ENCODE measurements at places on chromosomes 2 and 18. TPM values are rescaled to one million over a fixed set of nuclear protein-coding genes. Genes with fewer than 3 reads are reported as not detected.

GRCh38 chr2:173866874-173867618, 98.1 kb downstream of the SP3 start:
- H3K4me3 ChIP-seq: peak overlapping the region; percentile 22
- H3K4me1 ChIP-seq: peaks cover 5% of the 10 kb centered on the region
- DNase-seq: no peak
- H3K27ac ChIP-seq: peak overlapping the region; percentile 52

DNA sequence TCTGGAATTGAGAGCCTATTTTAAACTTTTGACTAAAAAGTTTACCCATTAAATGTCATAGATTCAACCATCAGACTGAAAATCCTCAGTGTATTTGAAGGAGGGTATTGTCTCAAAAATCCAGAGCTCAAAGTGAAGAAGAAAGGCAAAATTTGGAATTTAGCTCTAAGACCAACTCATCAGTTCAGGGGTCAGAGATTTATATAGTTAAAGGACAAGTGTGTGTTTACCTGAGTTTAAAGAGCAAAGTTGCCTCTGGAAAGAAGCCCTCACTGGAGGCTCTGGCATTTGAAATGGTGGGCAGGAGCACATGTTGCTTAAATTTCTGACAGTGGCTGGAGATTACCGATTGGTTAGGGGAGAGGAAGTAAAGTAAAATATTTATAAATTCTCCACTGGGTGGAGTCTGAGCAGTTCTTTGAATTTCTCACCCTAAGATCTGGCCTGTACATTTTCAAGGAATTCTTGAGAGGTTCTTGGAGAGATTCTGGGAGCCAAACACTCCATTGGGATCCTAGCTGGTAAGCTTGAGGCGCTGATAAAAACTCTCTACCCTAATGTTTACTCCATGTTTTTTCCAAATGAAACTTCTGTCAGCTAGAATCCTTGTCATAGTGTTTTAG, at the start of gene KYNU:
KYNU (plus strand) TSS at position 449 of the 623 bp plus-strand sequence. CDS start 7,704 bp downstream, outside the sequence.
- no peak for DNase-seq
- peak within 1 kb of the TSS; percentile 33 for H3K27ac ChIP-seq
- no peaks in the 10 kb centered on the region for H3K27me3 ChIP-seq
- H3K36me3 ChIP-seq: no peaks in the 10 kb centered on the region

DNA sequence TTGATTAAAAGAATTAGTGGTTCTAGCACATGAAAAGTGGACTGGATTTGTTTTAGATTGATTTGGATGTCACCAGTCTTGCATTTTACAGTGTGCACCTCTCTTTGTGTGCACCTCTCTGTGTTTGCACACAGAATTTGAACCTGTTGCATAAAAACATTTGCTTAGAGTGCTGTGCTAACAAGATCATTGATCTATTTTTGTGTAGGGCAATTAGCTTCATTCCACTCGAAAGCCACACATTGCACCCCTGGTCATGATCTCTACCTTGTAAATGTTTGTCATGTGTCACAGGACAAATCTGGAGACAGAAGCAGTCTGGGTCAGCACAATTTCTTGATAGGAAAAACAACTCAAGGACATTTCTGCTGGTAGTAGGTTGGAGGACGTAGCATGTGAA, 258.7 kb upstream of the LINC00305 start:
- H3K27ac ChIP-seq: no peak overlapping the region
- no peak for DNase-seq
- no peaks in the 10 kb centered on the region for H3K27me3 ChIP-seq
- H3K36me3 ChIP-seq: no peaks in the 10 kb centered on the region

DNA sequence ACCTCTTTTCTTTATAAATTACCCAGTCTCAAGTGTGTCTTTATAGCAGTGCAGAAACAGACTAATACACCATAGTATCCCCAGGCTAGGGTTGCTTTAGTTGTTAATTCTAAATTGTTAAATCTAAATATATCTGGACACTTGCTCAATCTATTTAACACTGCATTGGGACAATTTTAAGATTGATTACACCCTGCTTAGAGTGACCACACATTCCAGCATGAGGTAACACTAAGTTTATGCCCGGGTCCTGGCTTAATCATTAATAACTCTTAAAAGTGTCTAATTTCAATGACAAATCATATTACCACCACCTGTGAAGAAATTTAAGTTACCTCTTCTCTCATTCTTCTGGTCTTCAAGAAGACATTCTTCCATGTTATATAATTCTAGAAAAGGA, 131.4 kb downstream of the ZNF385B start:
- no peak overlapping the region for H3K4me3 ChIP-seq
- H3K27ac ChIP-seq: no peak overlapping the region

DNA sequence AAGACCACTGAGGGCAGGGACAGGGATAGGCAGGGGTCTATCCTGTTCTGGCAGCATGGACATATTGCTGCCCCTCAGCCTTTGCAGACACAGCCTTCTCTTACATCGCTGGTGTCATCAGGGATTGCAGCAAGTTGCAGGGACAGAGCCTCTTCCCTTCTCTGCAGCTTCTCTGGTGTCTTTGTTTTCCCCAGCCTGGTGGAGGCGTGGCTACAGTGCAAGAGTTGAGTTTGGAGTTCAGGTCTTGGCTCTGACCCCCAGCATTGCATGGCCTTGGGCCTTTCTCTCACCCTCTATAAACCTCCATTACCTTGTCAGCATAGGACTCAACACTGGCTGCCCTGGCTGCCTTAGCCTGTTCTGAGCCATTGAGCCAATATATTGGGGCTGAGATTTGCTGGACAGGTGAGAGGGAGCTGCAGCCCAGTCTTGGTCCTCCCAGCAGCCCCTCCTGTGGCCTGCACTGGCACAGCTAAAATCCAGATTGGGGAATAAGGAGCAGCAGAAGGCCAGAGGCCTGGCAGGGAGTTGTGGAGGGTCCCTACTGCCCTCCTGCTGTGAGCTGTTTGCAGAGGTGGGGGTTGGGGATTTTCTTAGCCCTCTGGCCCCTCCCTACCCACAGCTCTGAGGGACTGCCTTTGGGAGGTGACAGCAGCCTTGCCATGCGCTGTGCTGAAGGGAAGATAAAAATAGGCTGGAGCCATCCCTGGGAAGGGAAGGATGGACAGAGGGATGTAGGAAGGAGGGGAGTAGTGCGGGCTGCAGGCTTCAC, 22.8 kb downstream of the EHD3 start:
- no peak overlapping the region for H3K27ac ChIP-seq
- H3K36me3 ChIP-seq: no peaks in the 10 kb centered on the region
- no peak overlapping the region for H3K4me3 ChIP-seq
- no peak for DNase-seq

- no peaks in the 10 kb centered on the region for H3K27me3 ChIP-seq
- no peak overlapping the region for H3K27ac ChIP-seq
- no peaks in the 10 kb centered on the region for H3K36me3 ChIP-seq
- DNase-seq: no peak
- H3K4me1 ChIP-seq: no peaks in the 10 kb centered on the region
- H3K4me3 ChIP-seq: no peak overlapping the region
Measured at GRCh38 chr2:126674075-126674744, 18.3 kb downstream of the GYPC start.

DNA sequence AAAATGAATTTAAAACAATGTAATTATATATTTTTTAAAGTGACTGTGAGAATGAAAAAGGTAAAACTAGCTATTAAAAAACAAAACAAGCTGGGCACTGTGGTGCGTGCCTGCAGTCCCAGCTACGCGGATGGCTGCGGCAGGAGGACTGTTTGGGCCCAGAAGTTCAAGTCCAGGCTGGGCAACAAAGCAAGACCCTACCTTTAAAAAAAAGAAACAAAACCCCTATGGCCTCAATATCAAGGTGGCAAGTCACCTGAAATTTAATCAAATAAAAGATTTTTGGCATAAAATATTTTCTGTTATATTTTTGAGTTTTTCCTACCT, 46.9 kb upstream of the STRN start:
- no peak for DNase-seq
- no peak overlapping the region for H3K27ac ChIP-seq
- no peak overlapping the region for H3K4me3 ChIP-seq

CNDP1 gene
- total RNA-seq: 0.33 TPM

DNA sequence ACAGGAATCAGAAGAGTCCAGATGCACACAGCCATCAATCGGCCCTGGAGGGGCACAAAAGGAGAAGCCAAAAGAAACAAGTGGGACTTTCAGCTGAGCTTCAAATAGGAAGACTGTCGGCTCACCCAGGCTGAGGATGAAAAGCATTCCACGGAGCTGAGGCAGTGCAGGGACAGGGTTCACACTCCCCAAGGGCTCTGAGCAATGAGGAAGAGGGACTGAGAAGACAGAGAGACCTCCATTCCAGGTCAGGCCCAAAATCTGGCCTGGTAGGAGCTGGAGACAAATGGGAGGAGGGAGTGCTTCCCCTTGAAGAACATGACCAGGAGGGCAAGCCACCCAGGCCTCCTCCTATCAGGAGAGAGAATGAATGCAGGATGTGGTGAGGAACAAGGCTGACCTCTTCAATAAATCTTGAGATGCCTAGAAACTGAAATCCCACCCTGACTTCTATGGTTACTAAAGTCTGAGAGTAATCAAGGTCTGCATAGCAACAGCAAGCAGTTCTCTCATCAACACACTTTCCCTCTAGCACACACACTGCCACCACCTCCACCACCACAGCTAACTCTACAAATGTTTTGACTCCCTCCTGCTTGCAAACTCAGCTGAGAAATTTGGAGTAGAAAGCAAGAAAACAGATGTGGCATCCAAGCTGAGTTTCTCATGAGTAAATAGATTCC, 434.4 kb downstream of the TNS1 start:
- no peaks in the 10 kb centered on the region for H3K4me1 ChIP-seq
- peak overlapping the region; percentile 6 for H3K27ac ChIP-seq
- H3K4me3 ChIP-seq: no peak overlapping the region
- H3K27me3 ChIP-seq: no peaks in the 10 kb centered on the region
- no peaks in the 10 kb centered on the region for H3K36me3 ChIP-seq

DSEL gene
- 34.1 TPM for total RNA-seq

DNA sequence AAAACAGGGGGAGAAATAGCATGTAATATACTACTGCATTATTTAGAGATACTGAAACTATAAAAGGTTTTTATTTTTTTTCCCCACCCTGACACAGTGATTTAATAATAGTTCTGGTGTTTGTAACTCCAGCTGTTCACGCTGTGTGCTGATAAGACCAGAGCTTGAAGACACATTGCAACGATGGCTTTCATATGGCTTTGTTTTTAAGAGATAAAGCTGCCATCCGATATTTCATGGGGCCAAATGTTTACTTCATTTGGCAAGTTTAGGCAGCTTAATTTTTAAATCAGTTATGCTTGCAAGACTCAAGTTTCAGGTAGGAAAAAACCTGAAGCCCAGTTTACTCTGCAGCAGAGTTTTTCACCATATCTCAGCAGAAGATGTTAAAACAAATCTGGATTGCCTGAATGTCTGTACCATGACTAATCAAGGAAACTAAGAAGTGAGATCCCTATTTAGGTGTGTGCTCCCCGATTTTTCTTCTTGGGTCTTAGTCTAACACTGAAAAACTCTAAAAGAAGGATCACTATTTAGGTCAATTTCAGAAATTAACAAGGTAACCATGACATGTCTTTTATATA, 508.6 kb downstream of the PARD3B start:
- H3K27ac ChIP-seq: no peak overlapping the region
- no peak overlapping the region for H3K4me3 ChIP-seq
- no peaks in the 10 kb centered on the region for H3K4me1 ChIP-seq
- no peaks in the 10 kb centered on the region for H3K27me3 ChIP-seq
- DNase-seq: no peak

TCF7L1 gene
- total RNA-seq: 6.9 TPM

TMEM17 gene
- 2.3 TPM for total RNA-seq

IGFBP2 gene
- total RNA-seq: 131 TPM

DNA sequence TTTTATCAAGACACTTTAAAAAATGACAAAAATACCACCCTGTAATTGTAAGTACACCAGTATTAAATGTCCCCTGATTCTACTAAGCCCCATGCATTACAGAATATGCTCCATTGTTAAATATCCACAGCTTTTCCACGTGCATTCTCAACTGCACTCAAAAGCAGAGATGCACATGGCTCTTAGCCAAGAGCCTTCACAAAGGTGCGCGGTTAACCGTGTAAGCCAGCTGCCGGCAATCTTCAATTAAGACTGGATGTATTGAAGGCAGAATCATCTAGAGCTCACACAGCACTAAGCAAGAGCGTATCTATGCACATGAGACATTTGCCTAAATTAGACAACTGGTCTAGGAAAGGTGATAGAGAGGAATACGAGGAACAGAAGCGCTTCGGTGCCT, 278.3 kb downstream of the NAPG start:
- DNase-seq: no peak
- H3K4me1 ChIP-seq: no peaks in the 10 kb centered on the region
- H3K27ac ChIP-seq: no peak overlapping the region
- H3K27me3 ChIP-seq: no peaks in the 10 kb centered on the region
- no peaks in the 10 kb centered on the region for H3K36me3 ChIP-seq

DNA sequence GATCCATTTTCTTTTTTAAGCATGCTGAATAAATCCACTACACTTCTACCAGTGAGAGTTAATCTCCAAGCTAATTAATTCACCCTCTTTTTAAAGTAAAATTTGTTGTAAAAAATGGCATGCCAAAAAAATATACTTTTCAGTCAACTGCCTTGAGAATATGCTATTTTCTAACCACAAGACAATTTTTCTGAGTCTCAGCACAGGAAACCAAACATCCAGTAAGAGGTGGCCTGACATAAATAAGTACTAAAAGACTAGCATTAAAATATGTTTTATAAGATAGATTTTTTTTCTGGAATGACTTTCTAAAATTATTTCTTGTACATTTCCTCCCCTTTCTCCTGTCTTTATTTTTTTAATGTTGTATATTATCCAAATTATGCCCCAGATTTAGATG, 2.9 kb downstream of the FBXO36 start:
- DNase-seq: no peak
- H3K4me3 ChIP-seq: no peak overlapping the region
- H3K27ac ChIP-seq: no peak overlapping the region
- H3K27me3 ChIP-seq: no peaks in the 10 kb centered on the region
- H3K36me3 ChIP-seq: no peaks in the 10 kb centered on the region
- no peaks in the 10 kb centered on the region for H3K4me1 ChIP-seq

DNA sequence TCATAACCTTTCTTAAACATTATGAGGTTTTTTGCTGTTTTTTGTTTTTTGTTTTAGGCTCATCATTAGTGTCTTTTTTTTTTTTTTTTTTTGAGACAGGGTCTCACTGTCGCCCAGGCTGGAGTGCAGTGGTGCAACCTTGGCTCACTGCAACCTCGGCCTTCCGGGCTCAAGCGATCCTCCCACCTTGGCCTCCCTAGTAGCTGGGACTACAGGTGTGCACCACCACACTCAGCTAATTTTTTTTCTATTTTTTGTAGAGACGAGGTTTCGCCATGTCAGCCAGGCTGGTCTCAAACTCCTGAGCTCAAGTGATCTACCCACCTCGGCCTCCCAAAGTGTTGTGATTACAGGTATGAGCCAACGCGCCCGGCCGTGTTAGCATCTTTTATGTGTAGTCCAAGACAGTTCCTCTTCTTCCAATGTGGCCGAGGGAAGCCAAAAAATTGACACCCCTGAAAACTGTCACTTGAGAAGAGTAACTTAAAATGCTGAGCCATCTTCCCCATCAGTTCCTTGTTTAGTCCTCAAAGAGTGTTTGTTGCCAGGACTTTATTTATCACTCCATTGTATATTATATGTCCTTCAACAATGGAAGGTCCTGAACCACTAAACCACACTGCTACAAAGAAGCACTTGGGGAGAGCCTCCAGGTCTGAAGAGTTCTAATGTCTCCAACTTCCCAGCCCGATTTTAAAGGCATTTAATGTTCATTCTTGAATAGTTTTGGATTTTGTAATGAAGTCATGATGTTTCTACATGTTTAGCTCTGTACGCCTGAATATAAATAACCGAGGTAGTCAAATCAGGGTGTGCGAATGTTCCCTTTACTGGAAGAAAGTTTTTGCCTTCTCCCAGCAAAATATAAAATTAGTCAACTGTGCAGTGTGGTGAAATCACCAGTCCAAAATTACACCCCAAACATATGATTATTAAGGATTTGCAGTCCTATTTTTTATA, 26.4 kb downstream of the ZNF516 start:
- H3K27ac ChIP-seq: no peak overlapping the region
- no peak overlapping the region for H3K4me3 ChIP-seq
- DNase-seq: no peak
- no peaks in the 10 kb centered on the region for H3K4me1 ChIP-seq
- H3K36me3 ChIP-seq: no peaks in the 10 kb centered on the region
